ENCODE measurements at places on chromosomes 12 and 14.

DNA sequence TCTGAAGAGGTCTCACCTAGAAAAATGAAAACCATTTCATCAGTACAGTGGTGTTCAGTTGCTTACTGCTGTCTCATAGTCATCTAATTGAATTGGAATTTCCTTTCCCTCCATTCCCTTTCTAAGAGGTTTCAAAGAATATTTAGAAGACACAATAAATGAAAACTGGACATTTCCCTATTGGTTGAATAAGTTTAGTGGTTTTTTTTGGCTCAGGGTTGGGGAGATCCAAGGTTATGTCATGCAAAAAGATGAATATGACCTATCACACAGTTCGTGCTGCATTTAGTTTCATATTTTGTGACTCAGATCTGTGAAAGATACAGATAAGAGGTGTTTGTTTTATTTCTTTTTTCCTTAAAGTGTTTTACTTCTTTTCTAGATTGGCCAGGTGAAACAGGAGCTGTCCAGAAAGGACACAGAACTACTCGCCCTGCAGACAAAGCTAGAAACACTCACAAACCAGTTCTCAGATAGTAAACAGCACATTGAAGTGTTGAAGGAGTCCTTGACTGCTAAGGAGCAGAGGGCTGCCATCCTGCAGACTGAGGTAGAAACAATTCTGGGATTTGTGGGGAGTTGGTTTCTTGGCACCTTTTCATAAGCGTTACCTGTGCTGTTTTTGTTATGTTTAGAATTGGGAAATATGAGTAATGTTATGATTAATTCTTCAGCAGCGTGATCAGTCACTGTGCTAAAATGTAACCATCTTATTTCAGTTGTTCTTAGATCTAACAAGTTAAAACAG is 124.6 kb downstream of the ERC1 start:
- DNase-seq: no peak

- DNase-seq: no peak
Observed at GRCh38 chr12:66131067-66131688, 628 bp upstream of the LLPH start.

- peak; percentile 87 for DNase-seq
Observed at GRCh38 chr12:128644664-128645296, 179.0 kb downstream of the SLC15A4 start.

- no peak for DNase-seq
Observed at GRCh38 chr12:122096591-122097149, 18.1 kb downstream of the MLXIP start.
